ENCODE measurements at places on chromosomes 12 and 14.
A peak's percentile ranks its signal among the peaks of the same experiment; 100 is the strongest.

DNA sequence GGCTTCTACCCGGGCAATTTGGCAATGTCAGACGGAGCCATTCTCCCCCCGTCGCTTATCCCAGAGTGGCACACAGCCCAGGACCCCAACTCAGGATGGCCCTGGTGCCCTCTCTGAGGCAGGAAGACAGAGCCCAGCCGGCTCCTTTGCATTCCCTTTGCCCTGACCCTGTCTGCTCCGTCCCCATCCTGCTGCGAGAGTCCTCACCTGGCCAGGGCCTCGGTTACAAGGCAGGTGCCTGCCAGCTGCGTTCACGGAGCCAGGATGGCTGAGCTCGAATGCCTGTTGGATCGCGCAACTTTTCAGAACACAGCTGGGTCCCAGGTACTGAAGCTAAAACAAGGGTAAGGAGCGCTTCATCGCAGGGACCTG is 18.6 kb downstream of the LRTM2 start:
- no peak for DNase-seq

- no peak for DNase-seq
These were observed 104.4 kb upstream of the PARP11 start for GRCh38 chr12:3977621-3978020.

DNA sequence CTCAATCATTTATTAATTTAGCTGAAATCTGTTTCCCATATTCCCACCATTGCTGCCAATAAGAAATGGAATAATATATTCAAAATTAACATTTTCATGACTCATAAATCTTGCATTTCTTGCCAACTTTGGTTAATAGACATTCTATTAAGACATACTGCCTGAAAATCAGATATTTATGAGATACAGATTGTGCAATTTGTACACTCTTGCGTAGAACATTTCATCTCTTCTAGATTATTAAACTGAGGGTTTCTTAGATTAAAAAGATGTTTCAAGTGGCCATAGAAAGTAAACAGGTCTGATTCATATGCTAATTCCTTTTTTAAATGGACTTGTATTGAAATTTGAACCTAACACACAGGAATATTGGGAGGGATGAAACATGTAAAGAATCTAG is 9.1 kb downstream of the LTA4H start:
- DNase-seq: no peak

DNA sequence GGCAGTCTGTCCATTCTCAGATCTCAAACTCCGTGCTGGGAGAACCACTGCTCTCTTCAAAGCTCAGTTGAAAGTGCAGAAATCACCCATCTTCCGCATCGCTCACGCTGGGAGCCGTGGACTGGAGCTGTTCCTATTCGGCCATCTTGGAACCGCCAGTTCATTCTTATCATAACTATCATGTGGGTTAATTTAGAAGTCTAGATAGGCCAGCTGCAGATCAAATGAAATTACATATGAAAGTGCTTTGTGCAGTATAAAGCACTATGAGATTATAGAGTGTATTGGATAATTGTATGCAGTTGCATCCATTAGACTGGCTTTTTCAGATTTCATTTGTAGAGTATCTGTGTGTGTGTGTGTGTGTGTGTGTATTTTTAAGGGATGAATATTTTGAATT is 57.8 kb downstream of the PRORP start:
- DNase-seq: no peak

DNA sequence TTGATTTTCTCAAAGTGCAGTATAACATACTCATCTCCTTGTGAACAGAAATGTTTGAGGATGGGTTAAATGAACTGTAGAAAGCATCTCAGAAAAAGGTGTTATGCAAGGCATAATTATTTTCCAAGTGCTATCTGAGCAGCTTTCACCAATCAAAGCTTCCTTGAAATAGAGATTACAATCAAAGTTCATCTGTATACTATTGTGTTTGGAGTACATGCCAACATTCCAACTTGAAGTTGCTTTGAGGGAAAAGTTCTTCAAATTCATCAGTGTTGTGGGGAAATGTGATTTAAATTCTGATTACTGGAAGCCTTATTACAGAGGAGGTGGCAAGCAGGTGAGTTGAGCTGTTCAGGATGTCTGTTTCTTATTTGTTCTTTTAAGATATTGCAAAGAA is 68.2 kb downstream of the TMTC2 start:
- DNase-seq: no peak

- DNase-seq: no peak
These were observed 31.1 kb downstream of the NRDE2 start for GRCh38 chr14:90300611-90301047.

- DNase-seq: peak; percentile 50
These were observed 3.4 kb downstream of the GPR84 start for GRCh38 chr12:54360717-54361456.

- no peak for DNase-seq
These were observed 27.6 kb downstream of the KICS2 start for GRCh38 chr12:64194333-64195149.

DNA sequence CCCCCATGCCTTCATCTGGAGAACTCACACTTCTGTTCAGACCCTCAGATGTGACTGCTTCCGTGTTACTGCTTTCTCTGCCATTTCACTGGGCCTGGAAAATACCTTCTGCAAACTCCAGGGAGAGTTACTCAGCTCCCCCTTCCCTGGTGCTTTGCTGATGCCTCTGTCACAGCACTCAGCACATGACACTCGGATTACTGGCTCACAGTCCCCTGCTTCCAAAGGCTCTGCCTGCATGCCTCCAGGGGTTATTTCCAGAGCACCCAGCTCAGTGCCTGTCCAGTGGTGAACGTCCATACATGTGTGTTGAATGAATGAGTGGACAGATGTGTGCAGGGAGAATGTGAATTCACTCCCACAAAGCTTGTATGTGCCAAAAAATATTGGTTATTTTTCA is 237.2 kb upstream of the FKBP4 start:
- no peak for DNase-seq

DNA sequence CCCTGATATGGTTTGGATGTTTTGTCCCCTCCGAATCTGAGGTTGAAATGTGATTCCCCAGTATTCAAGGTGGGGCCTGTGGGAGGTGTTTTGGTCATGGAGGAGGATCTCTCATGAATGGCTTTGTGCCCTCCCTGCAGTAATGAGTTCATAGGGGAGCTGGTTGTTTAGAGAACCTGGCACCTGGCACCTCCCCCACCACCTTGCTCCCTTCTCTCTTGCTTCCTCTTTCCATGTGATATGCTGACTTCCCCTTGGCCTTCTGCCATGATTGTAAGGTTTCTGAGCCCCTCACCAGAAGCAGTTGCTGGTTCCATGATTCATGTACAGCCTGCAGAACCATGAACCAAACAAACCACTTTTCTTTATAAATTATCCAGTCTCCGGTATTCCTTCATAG is 32.6 kb downstream of the CD163L1 start:
- DNase-seq: no peak

- DNase-seq: no peak
These were observed 92.8 kb upstream of the METAP2 start for GRCh38 chr12:95380997-95381786.

DNA sequence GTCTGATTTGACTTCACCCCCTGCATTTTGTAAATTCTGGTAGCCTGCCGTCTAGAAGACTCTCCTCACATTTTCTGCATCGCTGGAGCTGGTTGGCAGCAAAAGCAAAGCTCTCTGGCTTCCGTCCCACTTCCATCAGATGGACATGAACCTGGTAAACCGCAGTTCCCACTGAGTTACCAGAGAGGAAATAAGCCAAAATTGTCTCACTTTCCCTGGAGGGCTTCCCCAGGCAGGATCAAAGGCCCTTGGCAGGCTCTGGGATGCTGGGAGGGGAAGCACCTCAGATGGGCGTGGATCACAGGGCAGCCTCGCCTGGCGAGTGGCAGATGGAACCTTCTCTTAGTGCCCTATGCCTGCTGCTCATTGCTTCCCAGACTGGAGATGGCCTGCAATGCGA is 243.5 kb downstream of the TMEM132C start:
- no peak for DNase-seq

- peak; percentile 54 for DNase-seq
These were observed 839 bp downstream of the SLC38A1 start for GRCh38 chr12:46267825-46268582.

DNA sequence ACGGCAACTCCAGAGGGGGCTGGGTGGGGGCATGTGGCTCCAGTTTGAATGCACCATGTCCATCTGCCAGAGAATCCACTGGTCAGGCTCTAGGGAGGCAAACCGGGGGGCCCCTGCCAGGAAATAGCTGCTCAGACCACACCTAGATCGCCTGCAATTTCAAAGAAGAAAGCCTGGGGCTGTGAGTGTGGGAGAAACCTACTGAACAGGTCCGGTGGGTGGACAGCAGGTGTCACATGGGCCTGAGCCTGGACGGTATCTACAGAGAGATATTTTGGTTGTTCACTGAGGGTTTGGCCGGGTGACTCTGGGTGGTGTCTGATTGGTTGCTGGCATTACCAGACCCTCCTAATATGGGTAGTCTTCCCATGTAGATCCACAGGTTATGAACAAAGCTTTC is 32.0 kb downstream of the DAO start:
- no peak for DNase-seq

DNA sequence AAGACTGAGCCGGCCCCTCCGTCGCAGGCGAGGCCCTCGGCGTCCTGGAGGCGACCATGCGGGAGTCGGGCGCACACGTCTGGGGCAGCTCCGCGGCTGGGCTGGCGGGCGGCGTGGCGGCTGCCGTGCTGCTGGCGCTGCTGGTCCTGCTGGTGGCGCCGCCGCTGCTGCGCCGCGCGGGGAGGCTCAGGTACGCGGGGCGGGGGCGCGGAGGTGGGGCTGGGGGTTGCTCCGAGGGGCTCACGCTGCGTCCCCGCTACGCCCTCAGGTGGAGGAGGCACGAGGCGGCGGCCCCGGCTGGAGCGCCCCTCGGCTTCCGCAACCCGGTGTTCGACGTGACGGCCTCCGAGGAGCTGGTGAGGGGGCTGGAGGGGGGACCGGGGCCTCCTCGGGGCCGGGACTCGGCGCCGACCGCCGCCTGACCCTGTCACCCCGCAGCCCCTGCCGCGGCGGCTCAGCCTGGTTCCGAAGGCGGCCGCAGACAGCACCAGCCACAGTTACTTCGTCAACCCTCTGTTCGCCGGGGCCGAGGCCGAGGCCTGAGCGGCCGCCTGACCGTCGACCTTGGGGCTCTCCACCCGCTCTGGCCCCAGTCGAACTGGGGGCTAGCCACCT is 7.8 kb downstream of the AMN start:
- no peak for DNase-seq

DNA sequence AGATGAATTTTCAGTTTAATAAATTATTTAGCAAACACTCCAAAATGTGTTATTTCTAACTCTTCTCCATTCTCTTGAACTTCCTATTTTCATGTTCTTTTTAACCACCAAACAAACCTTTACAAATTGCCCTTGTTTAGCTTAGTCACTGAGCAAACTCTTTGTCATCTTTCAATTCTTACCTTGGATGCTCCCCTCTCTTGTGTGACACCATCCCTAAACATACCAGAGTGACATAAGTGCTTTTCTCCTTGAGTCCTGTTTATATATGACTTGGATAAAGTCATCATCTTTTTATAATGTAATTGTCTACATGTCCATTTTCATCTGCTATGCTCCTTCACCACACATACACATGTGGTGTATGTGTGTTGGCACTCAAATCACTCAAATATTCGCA is 3.4 kb upstream of the TMEM19 start:
- DNase-seq: no peak

DNA sequence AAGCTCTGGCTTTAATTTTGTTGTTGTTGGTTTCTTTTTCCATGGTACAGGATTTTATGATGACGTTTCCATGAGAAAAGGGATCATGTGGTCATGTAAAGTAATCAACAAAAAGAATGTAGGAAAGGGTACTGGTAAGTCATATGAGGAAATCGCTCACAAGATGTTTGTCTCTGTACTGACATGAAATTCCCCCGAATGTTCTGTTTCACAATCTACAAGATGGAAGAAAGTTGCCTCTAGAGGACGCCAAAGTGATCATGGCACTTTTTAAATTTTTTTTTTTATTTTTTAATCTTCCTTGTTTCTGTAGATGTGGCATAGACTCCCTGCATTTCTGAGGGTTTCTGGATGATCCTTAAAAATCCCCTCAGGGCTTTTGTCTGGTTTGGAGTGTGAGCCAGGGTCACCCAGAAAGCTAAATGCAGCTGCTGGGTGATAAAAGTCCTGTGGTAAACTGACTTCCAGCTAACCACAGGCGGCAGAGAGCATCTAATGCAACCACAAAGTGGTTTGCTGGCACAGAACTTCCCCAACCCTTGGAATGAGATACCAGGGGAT is 393.5 kb downstream of the CCDC91 start:
- no peak for DNase-seq

- DNase-seq: no peak
These were observed 388.9 kb downstream of the SOX5 start for GRCh38 chr12:23560611-23561010.

- DNase-seq: no peak
These were observed 592.5 kb upstream of the FLRT2 start for GRCh38 chr14:84937449-84937848.

- DNase-seq: no peak
These were observed 671 bp downstream of the SPTB start for GRCh38 chr14:64878837-64879634.

DNA sequence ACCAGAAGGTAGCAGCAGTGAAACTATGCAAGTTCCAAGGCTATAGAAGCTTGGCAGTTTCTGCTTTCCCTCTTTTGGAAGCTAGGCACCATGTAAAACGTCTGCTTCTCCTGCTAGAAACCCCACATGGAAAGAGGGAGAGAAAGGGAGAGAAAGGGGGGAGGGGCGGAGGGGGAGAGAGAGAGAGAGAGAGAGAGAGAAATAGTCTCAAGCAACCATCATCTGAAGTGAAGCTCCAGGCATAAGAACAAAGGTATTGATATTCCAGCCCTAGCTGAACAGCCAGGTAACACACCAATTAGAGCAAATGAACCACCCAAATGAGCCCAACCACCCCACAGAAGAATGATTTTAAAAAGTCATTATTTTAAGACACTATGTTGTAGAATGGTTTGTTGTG is 8.5 kb downstream of the SLC6A15 start:
- DNase-seq: no peak

DNA sequence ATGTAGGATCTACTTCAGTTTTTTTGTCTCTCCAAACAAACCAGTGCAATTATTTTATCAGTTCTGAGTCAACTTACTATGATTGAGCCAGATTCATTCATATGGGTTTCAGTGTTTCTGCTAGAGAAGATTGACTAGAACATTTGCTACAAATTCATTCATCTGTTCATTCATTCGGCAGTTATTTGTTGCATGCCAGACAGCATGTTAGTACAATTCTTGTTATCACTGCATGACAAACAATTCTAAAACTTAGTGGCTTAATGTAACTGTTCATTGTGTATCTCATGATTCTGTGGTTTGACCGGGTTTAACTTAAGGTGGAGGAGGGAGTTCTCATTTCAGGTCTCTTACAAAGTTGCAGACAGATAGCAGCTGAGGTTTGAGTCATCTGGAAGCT is 52.3 kb downstream of the POLR3B start:
- DNase-seq: no peak

GRCh38 chr12:97941686-97942354 is 479.2 kb downstream of the RMST start:
- DNase-seq: no peak

- DNase-seq: no peak
These were observed 4.6 kb upstream of the CEP128 start for GRCh38 chr14:80946187-80946586.

- DNase-seq: no peak
These were observed 12.4 kb downstream of the ERG28 start for GRCh38 chr14:75648066-75648838.

GRCh38 chr14:68284333-68284732 is 464.8 kb downstream of the RAD51B start:
- no peak for DNase-seq
